ENCODE measurements at places on chromosomes 6 and 20. TPM values are rescaled to one million over a fixed set of nuclear protein-coding genes. Genes with fewer than 3 reads are reported as not detected.

- no peak for DNase-seq
Measured at GRCh38 chr6:165705941-165706340, 42.9 kb upstream of the PDE10A start.

DNA sequence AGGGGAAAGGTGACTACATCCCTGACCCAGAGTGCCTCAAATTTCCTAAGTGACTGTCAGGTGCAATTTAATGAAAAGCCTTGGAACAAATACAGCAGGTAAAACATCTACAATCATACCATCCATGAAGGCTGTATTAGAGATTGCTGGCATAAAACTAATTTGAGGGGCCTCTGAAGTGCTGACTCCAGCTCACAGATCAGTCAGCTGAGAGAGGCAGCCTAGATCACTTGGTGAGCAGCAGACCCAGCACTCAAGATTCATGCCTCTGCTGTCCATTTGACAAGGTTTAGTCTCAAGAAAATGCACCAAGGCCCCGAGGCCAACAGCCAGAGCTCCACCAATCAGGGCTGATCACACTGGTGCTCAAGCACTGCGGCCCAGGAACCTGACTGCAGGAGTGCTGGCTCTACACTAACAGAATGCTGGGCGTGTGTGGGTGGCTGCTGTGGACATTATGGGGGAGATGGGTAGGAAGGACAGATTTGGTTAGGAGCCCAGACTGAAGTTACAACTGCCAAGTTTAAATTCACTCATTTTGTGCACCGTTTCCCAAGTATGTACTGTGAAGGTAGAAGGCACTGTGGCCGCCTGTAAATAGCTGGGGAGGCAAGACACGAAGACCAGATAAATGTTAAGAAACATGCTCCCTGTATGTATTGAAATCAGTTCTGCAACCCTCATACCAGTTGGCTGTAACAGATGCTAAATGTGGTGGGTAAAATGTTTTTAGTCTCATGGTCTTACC lies 28.2 kb downstream of the SNX5 start:
- DNase-seq, result no peak

DNA sequence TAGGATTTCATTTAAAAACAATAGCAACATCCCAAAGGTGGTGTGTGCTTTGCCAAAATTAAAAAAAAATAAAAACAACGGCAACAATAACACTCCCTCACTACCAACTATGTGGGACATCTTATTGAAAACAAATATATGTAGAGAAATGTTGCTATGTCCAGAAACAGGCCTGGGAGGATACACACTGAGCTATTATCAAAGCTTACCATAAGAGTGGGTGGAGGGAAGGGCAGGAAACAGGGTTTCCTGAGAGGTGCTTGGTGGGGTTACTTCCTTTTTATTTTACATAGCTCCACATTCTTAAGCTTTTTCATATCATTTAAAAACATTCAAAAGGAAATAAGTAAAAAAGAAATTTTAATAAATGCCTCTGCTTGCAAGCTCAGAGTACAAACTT lies 150.0 kb upstream of the RIPOR2 start:
- no peak for DNase-seq

- no peak for DNase-seq
Measured at GRCh38 chr20:24478584-24478983, 9.2 kb downstream of the SYNDIG1 start.

Gene BPIFA1
- not detected for total RNA-seq

All from myocyte (in vitro differentiated cells).